ENCODE measurements at places on chromosomes 1 and 21.

GRCh38 chr1:9080705-9081291, 11.4 kb upstream of the SLC2A5 start:
- no peaks in the 10 kb centered on the region for H3K36me3 ChIP-seq
- H3K4me1 ChIP-seq = peaks cover 4% of the 10 kb centered on the region
- no peak overlapping the region for H3K4me3 ChIP-seq
- no peaks in the 10 kb centered on the region for H3K27me3 ChIP-seq
- no peak overlapping the region for H3K27ac ChIP-seq

GRCh38 chr1:55050283-55050682, 10.9 kb downstream of the PCSK9 start:
- H3K27me3 ChIP-seq = no peaks in the 10 kb centered on the region
- DNase-seq = peak; percentile 36
- peaks cover 12% of the 10 kb centered on the region for H3K36me3 ChIP-seq
- no peak overlapping the region for H3K4me3 ChIP-seq

DNA sequence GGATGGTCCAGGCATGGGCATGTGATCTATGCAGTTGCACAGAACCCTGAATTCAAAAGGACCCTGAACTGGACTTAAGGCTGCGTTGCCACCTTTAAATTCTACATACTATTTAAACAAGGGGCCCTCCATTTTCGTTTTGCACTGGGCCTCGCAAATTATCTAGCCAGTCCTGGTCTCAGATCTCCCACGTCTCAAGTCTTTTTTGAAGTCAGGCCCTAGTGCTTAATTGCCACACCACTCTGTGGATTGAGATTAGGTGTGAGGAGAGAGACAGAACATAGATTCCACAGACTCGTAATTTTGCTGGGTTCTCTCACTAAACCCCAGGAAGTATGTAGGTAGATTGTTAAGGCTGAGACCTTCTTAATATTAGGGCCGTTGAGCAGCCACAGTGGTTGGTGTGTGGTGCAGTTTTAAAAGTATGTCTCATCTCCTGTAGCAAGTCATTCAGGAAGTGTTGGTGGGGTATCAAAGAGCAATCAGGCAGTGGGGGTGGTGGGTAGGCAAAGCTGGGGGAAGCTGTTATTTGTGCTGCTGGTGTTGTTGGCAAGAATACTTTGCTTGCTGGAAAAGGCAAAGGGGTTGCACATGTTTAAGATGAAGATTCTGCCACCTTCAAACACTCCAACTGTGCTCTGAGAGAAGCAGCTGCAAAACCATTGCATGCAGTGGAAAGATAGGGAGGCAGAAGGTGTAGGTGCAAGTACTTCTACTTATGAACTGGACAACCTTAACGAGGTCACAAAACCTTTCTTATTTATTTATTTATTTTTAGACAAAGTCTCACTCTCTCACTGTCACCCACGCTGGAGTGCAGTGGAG, 11.2 kb downstream of the CD84 start:
- DNase-seq = no peak
- no peaks in the 10 kb centered on the region for H3K27me3 ChIP-seq
- H3K4me1 ChIP-seq = no peaks in the 10 kb centered on the region
- H3K27ac ChIP-seq = peak overlapping the region; percentile 70

GRCh38 chr1:66654643-66655042, 97.6 kb upstream of the DYNLT5 start:
- no peaks in the 10 kb centered on the region for H3K4me1 ChIP-seq
- no peak overlapping the region for H3K4me3 ChIP-seq
- H3K36me3 ChIP-seq = no peaks in the 10 kb centered on the region
- no peak overlapping the region for H3K27ac ChIP-seq
- DNase-seq = no peak

DNA sequence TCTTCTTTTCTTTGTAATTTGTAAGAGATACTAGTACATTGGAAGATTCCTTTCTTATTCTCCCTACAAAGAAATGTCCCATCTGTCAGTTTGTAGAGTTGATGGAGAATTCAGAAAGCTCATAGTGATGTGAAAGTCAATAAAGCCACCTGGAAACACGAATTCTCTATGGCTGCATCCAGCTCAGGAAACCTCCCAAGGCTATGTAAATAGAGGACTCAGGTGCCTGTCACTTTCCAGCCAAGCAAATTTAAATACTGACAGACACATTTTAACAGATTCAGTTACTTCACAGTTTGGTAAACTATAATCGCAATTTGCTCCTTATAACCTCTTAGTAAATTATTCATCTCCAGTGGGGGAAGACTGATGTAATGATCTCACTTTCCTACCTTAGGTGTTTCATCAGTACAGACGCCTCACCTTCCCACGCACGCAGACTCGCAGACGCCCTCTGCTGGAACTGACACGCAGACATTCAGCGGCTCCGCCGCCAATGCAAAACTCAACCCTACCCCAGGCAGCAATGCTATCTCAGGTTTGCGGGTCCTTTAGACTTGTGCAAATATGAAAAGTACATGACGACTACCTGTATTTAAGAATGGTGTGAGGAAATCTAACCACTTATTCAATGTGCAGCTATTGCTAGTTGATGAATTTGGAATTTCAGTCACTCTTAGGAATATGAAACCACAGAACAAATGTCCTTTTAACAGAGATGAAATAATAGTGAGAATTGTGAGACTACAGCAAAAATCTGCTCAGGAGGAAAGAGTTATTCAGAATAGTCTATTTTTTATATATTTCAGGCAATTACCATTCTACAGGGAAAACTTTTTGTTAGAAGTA, 60.6 kb downstream of the PTPRC start:
- H3K27me3 ChIP-seq = no peaks in the 10 kb centered on the region
- H3K27ac ChIP-seq = no peak overlapping the region
- H3K4me1 ChIP-seq = no peaks in the 10 kb centered on the region
- H3K36me3 ChIP-seq = no peaks in the 10 kb centered on the region

DNA sequence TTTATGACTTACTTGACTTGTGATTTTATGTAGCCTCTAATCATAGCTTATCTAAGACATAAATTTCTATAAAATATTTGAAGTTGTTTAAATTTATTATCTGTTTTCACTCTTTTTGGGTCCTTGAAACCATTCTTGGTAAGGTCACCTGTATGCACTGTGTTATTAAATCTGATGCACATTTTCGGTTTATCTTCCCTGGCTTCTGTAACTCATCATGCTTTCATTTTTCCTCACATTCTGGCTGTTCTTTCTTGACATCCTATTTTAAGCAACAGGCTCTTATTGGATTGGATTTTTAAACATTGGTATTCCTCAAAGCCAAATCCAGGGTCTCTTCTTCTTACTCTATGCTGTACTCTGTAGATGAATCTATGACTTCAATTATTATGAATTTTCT, 341.6 kb downstream of the TGFB2 start:
- no peak for DNase-seq
- H3K27me3 ChIP-seq = no peaks in the 10 kb centered on the region
- H3K4me1 ChIP-seq = no peaks in the 10 kb centered on the region
- H3K36me3 ChIP-seq = no peaks in the 10 kb centered on the region
